T-cell (primary cell): ENCODE measurements at places on chromosomes 5 and 9. TPM values are rescaled to one million over a fixed set of nuclear protein-coding genes. Genes with fewer than 3 reads are reported as not detected.

DNA sequence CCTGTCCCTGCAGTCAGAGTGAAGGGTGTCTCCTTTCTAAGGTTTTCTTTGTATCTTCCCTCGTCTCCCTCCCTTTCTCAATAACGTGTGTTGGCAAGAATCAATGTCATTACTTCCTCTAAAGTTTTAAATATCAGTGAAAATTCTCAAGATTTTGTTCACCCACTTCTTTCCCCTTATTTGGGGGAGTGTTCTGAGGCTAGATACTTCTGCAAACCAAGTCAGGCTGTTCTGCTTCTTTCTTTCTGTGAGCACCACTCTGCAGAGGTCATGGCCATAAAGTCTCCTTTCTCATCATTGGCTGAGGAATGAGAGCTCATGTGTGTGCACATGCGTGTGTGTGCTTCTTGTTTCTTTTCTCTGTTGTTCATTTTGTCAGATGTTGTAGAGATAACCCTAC is 26.6 kb upstream of the SPATA31C2 start:
- no peak for DNase-seq
- H3K36me3 ChIP-seq, result no peaks in the 10 kb centered on the region
- no peak overlapping the region for H3K4me3 ChIP-seq

GRCh38 chr9:106450549-106450948 is 412.4 kb upstream of the ZNF462 start:
- H3K36me3 ChIP-seq, result no peaks in the 10 kb centered on the region
- no peak overlapping the region for H3K27ac ChIP-seq
- no peak for DNase-seq
- no peaks in the 10 kb centered on the region for H3K27me3 ChIP-seq
- H3K4me3 ChIP-seq, result no peak overlapping the region
- no peaks in the 10 kb centered on the region for H3K4me1 ChIP-seq

DNA sequence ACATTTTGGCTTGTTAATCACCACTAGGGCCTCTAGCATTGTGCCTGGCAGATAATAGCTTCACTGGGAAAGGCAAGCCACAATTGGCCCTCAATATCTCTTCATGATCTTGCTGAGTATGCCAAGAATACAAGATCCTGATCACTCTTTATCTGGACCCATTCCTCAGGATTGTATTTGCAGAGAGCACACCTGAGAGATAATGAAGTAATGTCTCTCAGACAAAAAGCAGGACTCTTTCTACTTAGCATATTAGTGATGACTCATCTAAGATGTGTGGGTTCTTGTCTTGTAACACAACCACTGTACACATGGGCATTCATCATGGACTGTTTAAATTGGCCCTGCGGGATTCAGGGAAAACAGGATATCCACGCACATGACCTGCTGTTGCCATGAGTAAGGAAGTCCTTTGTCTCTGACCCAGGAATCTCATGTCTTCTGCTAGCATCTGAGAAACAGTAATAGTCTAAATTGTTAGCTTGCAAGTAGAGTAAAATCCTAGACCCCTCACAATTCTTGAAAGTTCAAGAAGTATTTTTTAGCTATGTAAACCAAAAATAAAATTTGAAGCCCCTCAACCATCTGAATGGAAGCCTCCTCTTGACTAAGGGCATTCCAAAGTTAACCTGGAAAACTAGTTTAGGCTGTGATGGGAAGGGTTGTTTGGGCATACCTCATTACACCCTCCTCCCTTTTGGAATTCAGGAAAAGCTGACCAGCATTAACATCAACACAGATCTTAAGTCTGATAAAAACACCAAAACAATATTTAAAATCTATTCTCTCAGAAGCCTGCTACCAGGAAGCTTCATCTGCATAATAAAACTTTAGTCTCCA is 28.0 kb upstream of the NFIL3 start:
- no peak for DNase-seq
- H3K27me3 ChIP-seq, result no peaks in the 10 kb centered on the region
- no peak overlapping the region for H3K4me3 ChIP-seq
- no peaks in the 10 kb centered on the region for H3K36me3 ChIP-seq

DNA sequence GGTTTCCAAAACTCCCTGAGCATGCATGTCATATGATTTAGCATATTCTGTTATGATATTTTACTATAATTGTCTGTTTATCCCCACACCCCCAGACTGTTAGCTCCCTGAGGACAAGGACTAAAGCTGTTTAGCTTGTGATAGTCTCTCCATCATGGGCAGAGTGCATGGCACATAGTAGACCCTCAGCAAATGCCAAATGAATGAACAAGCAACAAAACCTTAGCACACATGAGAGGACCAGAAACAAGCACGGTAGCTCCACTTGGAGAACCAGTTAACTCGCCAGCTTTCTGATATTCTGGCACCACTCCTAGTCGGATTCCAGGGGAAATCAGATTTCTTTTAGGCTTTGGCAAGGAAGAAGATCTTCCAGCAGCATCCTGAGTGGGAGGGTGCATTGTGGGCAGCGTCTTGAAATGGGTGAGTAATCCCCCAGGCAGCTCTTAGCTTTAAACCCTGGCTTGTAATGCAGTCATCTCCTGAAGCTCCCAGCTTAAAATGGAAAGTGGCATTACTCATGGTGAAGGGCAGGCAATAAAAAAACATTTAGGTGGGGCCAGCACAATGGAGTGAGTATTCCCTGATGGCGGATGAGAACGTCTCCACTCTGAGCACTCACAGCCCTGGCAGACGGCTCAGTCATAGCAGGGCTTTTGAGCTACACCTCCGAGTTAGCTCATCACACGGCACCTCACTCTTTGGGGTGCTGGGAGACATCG is 41.1 kb downstream of the FGF1 start:
- H3K36me3 ChIP-seq, result no peaks in the 10 kb centered on the region
- H3K27me3 ChIP-seq, result no peaks in the 10 kb centered on the region
- no peaks in the 10 kb centered on the region for H3K4me1 ChIP-seq
- DNase-seq, result no peak
- H3K27ac ChIP-seq, result no peak overlapping the region

GRCh38 chr5:76664079-76664478 is 40.9 kb upstream of the F2RL2 start:
- DNase-seq, result no peak
- H3K27me3 ChIP-seq, result no peaks in the 10 kb centered on the region
- H3K27ac ChIP-seq, result no peak overlapping the region
- no peak overlapping the region for H3K4me3 ChIP-seq

- peak overlapping the region; percentile 33 for H3K27ac ChIP-seq
- H3K4me1 ChIP-seq, result peaks cover 63% of the 10 kb centered on the region
- H3K27me3 ChIP-seq, result no peaks in the 10 kb centered on the region
Observed at GRCh38 chr9:35728041-35728971, 3.7 kb downstream of the TLN1 start.

- DNase-seq, result no peak
- H3K4me3 ChIP-seq, result no peak overlapping the region
- no peaks in the 10 kb centered on the region for H3K36me3 ChIP-seq
- no peaks in the 10 kb centered on the region for H3K4me1 ChIP-seq
- no peaks in the 10 kb centered on the region for H3K27me3 ChIP-seq
Observed at GRCh38 chr5:169544264-169544950, 39.2 kb upstream of the SPDL1 start.

- no peak overlapping the region for H3K4me3 ChIP-seq
- H3K27ac ChIP-seq, result no peak overlapping the region
- DNase-seq, result no peak
Observed at GRCh38 chr9:95807326-95807947, 68.1 kb upstream of the ERCC6L2 start.

RALGDS gene
- 118 TPM for total RNA-seq

OR1J2 gene
- not detected for total RNA-seq
